ENCODE measurements at places on chromosomes 1 and 21.

DNA sequence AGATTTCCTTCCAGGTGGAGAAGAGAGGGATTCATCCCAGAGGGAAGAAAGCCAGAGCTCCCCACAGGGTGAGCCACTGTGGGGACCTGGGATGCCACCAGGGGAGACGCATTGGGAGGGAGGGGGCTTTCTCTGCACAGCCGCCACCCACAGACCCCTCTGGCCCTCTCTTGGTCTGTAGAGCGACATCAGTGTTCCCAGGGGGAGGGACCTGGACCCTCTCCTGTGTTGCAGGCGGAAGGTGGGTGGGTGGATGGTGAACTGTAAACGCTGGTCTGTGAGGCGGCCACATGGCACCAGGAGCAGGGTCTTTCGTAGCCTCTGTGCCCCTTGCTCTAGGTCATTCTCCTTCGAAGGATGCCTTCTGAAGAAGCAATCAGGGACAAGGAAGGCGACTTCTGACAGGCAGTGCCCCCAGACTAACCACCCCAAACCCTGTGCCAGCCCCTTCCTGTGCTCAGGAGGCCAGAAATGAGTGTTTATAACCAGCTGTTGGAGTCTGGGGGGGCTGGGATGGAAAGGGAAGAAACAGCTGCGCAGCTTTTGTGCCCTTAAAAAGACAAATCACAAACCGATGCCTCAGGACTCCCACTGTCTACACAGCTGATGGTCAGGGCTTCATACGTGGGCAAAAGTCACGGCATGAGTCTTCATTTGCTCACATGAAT, 121.4 kb upstream of the ZBTB40 start:
- DNase-seq = no peak

DNA sequence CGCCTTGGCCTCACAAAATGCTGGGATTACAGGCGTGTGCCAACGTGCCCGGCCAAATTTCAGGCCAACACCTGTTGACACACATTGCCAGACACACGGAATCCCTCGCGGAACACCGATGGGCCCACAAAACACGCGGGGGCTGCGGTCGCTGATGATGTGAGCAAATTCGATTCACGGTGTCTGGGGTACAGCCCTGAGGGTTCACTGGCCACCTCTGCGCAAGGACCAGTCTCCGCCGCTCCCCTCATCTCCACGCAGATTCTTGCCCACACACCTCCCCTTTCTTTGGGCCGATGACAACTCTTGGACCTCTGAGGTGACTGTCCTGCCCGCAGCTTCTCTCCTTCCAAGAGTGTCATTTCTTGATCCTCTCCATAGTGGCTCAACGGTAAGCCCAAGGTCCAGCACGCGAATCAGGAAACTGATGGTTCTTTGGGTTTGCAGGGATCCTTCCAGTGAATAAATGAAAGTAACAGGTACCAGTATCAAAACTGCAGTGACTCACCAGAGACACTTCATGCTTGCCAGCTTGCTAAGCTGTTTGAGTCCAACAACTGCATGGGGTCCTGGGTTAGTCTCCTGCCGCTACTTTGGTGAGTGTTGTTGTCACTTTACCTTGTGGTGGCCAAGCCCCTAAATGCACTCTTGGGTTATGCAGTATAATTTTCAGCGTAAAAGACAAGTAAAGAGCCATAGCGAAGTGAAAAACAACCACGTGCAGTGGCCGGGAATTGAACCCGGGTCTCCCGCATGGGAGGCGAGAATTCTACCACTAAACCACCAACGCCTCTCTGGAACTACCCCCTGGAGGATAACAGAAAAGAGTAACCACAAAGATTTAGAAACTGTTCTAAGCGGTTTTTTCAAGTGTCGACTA, 11.0 kb upstream of the RNU1-3 start:
- DNase-seq = no peak

- no peak for DNase-seq
These were observed 60.1 kb upstream of the PTCH2 start for GRCh38 chr1:44903011-44903680.

DNA sequence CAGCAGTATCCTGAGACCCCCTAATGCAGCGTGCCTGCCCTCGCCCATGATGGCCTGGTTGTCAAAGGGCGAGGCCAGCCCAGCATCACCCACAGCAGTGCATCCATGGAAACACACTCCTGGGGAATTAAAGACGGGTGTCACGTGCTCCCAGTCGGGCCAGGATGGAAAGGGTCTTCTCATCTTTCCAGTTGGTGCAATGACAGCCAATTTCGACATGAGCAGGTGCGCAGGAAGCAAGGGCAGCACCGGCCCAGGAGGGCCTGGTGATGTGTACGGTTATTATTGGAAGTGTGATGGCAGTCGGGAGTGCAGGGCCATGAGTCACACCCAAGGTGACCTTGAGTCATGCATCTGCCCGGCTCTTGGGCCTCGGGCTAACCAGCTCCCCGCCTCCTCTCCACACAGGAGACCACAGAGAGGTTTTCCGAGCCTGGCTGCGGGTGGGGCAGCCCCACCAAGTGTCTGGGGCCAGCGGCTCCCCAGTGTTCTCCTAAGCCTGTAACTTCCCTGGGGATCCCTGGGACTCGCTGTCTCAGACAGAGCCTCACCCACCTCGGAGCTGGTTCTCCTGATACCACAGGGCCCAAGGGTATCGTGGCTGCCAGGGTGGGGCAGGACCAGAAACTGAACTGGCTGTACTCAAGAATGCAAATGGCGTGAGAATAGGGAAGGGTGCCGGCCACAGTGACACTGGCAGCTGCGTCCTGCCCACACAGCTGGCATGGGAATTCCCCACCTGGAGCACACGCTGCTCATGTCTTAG, 119.8 kb downstream of the SIK1 start:
- DNase-seq = peak; percentile 53

- no peak for DNase-seq
These were observed 51.5 kb upstream of the LBR start for GRCh38 chr1:225479341-225479740.

DNA sequence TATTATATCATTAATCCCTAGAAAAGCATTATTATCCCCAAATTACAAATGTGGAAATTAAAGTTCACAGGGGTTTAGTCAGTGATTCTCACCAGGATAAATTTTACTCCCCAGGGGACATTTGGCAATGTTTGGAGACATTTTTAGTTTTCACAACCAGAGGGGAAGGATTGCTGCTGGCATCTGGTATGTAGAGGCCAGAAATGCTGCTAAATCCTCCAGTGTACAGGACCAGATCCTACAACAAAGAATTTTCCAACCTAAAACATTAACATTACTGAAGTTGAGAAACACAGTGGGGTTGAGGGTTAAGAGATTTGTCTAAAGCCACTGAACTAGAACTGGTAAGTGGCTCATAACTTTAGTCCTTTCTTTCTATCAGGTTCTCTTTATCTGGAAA, 162.0 kb upstream of the SYT6 start:
- DNase-seq = no peak

DNA sequence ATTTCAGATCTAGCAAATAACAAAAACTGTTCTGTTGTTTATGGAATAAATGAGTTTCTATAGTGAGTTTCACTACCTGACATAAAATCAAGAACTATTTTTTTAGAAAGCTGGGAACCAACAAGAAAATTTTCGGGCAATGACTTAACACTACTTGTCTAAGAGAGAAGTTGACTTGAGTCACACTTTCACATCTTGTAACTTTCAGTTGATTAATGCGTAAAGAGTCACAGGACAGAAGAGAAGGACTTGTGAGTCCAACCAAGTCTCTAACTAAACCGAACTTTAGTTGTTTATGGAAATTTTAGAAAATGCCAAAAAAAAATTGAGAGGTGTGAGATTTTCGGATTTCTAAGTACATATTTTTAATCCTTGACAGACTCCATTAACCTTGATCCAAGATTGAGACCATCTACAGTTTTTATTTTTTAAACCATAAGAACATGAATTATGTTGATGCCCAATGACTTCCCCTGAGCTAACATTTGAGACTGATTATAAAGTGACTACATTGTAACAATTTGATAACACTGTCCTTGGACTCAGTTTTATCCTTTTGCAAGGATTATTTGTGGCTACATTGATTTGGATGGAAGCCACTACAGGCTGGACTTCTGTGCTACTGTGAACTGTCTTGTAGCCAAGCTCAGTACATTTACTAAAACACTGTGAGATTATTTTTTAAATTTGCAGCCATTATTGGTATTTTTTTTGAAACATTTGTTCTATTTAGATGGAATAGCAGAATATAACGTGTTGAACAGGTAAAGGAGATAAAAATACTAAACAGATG, 284.0 kb downstream of the PTPRC start:
- no peak for DNase-seq

GRCh38 chr1:43366601-43367025, 1.2 kb downstream of the ELOVL1 start:
- no peak for DNase-seq

- DNase-seq = no peak
These were observed 42.8 kb downstream of the SAMD13 start for GRCh38 chr1:84344286-84344685.

DNA sequence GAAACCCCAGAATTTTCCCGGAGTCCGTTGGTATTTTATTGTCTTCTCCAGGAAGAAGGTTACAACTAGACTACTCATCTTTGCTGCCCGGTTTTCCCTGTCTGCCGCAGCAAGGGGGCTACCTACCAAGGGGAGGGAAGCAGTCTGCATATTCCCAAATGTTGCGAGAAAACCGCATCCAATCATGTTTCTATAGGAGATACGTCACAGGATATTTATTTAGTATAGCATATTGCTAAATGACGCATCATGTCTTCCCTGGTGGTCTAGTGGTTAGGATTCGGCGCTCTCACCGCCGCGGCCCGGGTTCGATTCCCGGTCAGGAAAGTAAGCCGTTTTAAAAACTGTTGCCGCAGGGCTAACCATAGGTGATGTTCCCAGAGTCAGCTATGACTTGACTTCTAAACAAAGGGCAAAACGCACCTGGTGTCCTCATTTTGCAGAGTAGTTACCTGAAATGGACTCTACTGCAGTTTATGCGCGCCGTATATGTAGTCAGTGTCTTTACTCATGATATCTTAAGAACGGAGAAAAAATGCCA, 15.2 kb upstream of the ZNF692 start:
- DNase-seq = peak; percentile 59

GRCh38 chr1:59986516-59987310, 60.1 kb upstream of the CYP2J2 start:
- no peak for DNase-seq

GRCh38 chr1:175157200-175157599, 35.4 kb downstream of the KIAA0040 start:
- no peak for DNase-seq

DNA sequence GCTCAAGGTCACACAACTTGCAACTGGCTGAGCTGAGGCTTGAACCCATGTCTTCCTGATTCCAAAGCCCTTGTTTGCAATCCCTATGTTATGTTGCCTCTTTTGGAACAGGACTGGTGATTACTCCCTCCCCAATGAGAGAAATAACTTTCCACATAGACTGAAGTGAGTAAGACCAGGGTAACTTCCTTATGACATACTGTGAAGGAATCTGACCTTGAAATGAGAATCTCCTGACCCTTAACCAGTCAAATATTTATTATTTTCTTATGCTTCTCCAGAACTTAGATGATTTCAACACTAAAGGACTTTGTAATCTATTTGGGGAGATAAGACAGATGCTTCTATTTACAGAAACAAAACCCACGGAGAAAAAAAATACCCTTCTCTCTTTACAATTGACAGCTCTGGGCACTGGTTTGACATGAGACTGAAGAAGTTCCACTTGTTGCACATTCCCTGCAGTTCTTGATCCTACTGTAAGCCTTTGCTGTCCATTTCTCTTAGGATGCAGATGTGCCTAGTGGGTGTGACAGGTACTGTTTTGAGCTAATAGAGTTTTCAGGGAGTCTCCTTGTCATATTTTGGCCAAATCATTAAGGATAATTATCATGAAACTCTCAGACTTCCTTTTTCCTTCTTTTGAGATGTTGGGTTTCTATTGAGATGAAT, 3.9 kb upstream of the RPTN start:
- DNase-seq = no peak

GRCh38 chr1:117697220-117697781, 91.5 kb downstream of the TENT5C start:
- no peak for DNase-seq

- DNase-seq = no peak
These were observed 39.3 kb downstream of the TCP10L start for GRCh38 chr21:32545948-32546441.

- peak; percentile 68 for DNase-seq
These were observed 600 bp downstream of the CLK2 start for GRCh38 chr1:155272466-155273342.

DNA sequence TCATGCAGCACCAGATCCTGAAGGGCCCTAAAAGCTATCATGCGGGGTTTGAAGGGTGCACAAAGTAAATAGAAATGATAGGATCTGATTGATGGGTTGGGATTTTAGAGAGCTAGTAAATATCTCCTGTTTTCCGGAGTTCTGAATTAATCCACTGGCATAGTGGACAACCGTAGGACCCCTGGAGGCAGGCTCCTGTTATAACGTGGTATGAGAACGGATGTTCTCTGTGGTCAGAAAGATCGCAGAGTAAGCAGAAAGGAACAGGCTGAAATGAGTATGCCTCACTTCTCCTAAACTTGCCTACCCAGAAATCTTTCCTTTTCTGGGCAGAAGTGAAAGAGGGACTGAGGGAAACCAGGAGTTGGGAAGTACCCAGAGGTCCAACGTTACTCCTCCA, 470.8 kb downstream of the AJAP1 start:
- no peak for DNase-seq

- DNase-seq = no peak
These were observed 11.3 kb downstream of the EFHD2 start for GRCh38 chr1:15420853-15421465.

DNA sequence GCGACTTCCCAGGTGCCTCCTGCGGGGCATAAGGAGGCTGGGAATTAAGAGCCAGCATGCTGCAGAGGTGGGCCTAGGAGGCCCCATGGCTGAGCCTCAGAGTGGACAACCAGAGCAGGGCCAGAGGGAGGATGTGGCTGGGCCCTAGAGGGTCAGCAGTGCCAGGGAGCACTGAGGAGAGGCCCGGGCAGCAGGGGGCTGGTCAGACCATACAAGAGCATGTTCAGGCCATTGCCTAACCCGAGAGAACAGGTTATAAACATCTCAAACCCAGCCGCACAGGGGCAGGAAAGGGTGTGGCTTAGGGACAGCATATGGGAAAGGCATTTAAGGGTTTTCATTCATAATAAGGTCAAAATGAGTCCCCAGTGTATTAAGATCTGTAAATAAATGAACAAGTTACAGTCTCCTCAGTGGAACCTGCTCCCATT, 51.1 kb downstream of the IER5 start:
- DNase-seq = no peak

- no peak for DNase-seq
These were observed 17.4 kb upstream of the BCAR3 start for GRCh38 chr1:93699049-93699384.

- DNase-seq = no peak
These were observed 7.5 kb downstream of the RBM15 start for GRCh38 chr1:110346690-110347089.

- no peak for DNase-seq
These were observed 126.2 kb downstream of the FGGY start for GRCh38 chr1:59422921-59423575.

All from HuH-7.5 (cell line).